Kidney tubule cell (primary cell): ENCODE measurements at places on chromosomes 5 and 9.
A peak's percentile ranks its signal among the peaks of the same experiment; 100 is the strongest.

DNA sequence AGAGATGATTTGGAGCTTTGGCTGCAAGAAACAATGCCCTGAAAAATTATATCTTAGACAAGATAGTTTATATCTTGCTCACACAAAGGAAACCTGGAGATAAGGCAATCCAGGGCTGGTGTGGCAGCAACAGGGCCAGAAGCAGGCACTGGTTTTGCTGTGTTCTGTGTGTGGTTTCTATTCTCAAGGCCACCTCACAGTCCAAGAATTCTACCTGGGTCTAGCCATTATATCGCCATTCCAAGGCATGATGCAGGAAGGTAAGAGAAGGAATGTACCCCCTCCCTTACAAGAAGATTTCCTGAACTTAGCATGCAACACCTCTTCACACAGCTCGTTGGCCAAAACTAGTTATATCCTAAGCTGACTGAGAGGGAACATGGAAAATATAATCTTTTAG, 74.5 kb upstream of the MEGF10 start:
- peak; percentile 68 for DNase-seq

GRCh38 chr5:176900780-176901204, 1.6 kb upstream of the HK3 start:
- no peak for DNase-seq

DNA sequence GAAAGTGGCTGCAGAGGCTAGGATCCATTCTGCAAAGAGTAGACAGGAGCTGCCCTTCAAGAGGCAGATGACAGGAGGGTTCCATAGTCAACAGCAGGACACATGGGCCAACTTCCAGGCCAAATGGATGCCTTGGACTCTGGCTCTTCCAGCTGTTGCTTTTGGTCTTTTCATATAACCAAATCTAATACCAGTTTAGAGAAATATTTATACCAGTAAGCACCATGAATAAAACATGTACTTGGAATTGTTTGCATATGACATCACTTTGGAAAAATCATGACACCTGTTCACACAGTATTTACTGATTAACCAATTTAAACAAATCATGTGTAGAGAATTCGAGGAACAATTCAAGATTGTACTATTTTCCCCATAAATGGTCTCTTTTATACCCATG, 481.3 kb downstream of the DMRT2 start:
- DNase-seq = peak; percentile 41

- DNase-seq = no peak
Observed at GRCh38 chr9:95684516-95684915, 167.7 kb upstream of the PTCH1 start.
